ENCODE measurements at places on chromosomes 3 and 15. TPM values are rescaled to one million over a fixed set of nuclear protein-coding genes. Genes with fewer than 3 reads are reported as not detected.
A peak's percentile ranks its signal among the peaks of the same experiment; 100 is the strongest.

DNA sequence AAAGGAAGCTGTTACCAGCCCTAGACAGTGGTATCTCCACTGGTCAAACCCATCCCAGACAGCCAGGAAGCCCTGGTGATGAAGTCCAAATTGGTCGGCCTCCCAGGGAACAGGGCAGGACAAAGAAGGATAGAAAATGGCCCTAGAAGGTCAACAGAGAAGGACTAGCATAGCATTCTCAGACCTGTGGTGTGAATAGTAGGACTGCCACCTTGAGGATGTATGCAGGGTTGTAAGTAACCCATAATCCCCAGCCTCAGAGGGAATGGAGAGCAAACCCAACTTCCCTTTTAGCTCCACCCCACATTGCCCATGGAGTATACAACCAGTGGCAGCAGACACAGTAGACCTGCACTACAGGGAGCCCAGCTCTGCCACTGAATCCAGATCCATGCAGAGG is 68.6 kb upstream of the EIF1B start:
- no peak for DNase-seq

DNA sequence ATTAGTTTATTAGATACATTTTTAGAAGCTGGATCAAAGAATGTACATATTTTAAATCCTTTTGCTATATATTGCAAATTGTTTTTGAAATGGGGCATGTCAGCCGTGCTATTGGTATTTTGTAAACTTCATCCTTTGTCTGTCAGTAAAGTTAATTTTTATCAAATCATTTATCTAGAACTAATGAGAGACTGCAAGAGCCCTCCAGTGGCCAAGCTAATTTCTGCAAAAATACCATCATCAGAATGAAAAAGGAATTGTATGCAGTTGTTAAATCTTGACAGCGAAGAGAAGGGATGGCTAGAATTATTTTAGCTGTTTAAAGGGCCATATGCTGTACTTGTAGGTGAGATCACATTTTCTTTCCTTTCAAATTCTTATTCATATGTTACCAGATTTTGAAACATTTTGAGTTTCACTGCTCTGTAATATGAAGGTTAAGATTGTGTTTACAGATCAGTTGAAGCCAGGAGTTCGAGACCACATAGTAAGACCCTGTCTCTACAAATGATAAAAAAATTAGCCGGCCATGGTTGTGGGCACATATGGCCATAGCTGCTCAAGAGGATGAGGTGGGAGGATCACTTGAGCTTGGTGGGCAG is 8.1 kb upstream of the CLDN11 start:
- DNase-seq = no peak

GRCh38 chr15:80932513-80932815 is 57.2 kb downstream of the MESD start:
- no peak for DNase-seq

- DNase-seq = peak; percentile 82
Observed at GRCh38 chr15:69666441-69666882, 213.8 kb downstream of the RPLP1 start.

DNA sequence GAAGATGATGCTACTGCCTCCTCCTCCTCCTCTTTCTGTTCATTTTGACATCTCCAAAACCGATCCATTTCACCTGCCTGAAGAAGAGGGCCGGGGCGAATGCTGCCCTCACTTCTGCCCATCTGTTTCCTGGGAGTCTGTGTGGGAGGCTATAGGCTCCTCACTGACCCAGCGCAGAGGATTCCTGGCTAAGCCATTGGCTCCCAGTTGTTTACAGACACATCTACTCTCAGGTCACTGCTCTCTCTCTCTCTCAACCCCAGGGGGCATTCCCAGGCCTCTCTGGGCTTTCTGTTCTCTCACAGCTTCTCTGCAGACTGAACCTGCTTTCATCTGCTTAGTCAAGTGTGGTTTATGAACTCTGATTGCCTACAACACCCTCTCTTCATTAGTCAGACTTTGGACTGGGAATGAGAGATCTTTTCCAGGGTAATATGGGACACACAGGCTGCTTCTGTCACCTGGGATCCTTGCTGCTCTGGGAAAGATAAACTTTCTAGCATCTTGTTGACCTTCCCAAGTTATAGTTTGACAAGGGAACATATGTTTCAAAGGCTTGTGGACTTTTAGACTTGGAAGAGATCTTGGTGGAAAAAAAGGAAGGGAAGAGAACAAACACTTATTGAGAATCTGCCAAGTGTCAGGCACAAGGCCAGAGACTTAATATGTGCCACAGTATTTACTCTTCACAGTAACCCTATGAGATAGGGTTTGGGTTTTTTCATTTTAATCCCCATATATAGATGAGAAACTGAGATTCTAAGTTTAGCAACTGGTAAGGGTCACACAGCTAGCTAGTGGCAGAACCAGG is 30.2 kb upstream of the USP3 start:
- no peak for DNase-seq

GRCh38 chr15:52199271-52199670 is 8.1 kb upstream of the GNB5 start:
- no peak for DNase-seq

GRCh38 chr3:87414271-87414670 is 137.9 kb upstream of the POU1F1 start:
- no peak for DNase-seq

DNA sequence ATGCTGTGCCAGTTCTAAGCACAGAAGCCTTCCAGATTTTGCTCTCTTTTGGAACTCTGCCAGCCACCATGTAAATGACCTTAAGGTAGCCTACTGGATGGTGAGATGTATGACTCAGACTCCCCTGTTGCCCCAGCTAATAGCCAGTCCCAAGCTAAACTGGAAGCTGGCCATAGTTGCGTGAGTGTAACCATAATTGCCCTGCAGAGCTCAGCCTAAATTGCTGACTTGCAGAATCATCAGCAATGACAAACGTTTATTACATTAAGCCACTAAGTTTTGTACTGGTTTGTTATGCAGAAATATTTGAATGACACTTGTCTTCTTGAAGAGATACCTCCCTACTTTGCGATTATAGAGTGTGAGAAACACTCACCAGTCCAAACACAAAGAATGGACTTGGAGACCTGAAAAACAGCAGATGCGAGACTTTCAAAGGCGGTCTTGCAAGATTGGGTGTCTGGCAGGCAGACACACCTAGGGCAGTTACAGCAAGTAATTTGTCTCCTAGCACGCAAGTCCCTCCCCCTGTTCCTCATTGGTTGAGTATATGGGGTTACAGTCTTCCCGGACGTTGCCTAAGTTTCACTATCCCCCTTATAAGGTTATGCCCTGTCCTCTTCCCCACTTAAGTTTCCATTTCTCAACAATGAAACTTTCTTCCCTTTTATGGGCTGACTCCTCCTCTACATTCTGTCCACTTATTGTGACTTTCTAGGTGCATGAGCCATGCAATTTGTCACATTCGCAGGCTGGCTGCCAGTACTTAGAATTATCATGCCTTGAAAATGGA is 83.6 kb upstream of the XCR1 start:
- no peak for DNase-seq

The ZNF662 gene
- total RNA-seq = 11.8 TPM

The SEMA5B gene
- total RNA-seq = 0.93 TPM

The PYGO1 gene
- total RNA-seq = 15.4 TPM

The CD96 gene
- 1.1 TPM for total RNA-seq

The COLQ gene
- total RNA-seq = 2.2 TPM

The TTLL13 gene
- not detected for total RNA-seq

Data from posterior vena cava (tissue), 2 donors.